ENCODE measurements at places on chromosomes 13 and 19. TPM values are rescaled to one million over a fixed set of nuclear protein-coding genes. Genes with fewer than 3 reads are reported as not detected.

The KCTD15 gene
- polyA plus RNA-seq = 28.1 TPM

DNA sequence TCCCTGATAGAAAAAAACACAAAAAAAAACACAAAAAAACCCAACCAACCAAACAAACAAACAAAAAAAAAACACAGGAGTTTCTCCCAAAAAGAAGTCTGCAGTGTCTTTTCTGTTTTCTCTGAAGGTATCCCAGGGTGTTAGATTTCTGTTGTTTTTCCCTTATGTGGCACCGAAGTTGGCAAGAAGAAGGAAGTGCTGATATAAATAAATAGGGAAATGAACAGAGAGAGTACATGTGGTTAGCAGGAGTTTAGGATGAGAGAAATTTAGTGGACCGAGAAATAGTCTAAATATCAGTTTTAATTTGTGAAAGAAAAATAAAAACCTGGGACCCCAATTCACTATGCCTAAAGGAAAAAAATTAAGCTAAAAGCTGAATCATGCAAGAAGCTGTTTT lies 287.0 kb upstream of the SGCG start:
- no peaks in the 10 kb centered on the region for H3K36me3 ChIP-seq
- H3K27ac ChIP-seq = no peak overlapping the region
- H3K4me1 ChIP-seq = no peaks in the 10 kb centered on the region
- H3K27me3 ChIP-seq = no peaks in the 10 kb centered on the region

GRCh38 chr13:106117035-106117434 lies 418.4 kb downstream of the EFNB2 start:
- no peaks in the 10 kb centered on the region for H3K4me1 ChIP-seq
- DNase-seq = no peak
- H3K36me3 ChIP-seq = no peaks in the 10 kb centered on the region
- no peak overlapping the region for H3K4me3 ChIP-seq
- no peak overlapping the region for H3K27ac ChIP-seq
- H3K27me3 ChIP-seq = no peaks in the 10 kb centered on the region

The C19orf53 gene
- polyA plus RNA-seq = 101 TPM
